Cortex of kidney (tissue), 1 donor: ENCODE measurements at places on chromosomes 3 and 15.

DNA sequence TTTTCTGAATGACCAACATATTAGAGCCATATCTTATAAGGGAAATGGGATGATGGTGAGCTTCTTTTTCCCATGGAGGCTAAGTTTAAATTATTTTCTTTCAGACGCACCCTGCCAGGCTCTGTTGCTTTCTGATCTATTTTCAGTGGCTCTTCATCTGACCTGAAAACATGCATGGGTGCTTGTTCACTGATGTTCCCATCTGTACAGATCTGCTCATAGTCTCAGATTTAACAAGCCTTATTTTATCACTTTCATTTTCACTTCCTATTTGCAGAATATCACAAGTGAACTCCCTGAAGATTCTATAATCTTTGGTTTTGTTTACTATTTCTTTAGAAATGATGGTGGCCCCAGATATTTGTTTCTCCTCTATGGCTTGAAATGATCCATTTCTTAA is 31.1 kb upstream of the SUCLG2 start:
- no peak for DNase-seq

- no peak for DNase-seq
Measured at GRCh38 chr15:31483053-31483985, 156.7 kb downstream of the KLF13 start.

DNA sequence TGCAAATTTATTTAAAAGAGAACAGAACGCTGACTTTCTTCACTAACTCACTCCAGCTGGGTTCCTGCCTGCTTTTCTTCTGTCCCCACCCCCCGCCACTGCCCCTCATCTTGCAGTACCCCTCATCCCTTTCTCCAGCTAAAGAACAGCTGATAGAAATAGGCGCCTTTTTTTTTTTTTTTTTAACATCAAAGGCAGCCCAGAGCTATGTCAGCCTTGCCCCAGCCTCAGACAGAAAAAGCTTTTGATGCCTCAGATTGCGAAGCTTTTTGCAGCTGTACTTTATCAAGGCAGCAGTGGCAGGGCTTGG is 1.8 kb downstream of the CADPS start:
- no peak for DNase-seq

GRCh38 chr3:43998836-43999727 is 242.6 kb upstream of the TOPAZ1 start:
- DNase-seq = no peak

DNA sequence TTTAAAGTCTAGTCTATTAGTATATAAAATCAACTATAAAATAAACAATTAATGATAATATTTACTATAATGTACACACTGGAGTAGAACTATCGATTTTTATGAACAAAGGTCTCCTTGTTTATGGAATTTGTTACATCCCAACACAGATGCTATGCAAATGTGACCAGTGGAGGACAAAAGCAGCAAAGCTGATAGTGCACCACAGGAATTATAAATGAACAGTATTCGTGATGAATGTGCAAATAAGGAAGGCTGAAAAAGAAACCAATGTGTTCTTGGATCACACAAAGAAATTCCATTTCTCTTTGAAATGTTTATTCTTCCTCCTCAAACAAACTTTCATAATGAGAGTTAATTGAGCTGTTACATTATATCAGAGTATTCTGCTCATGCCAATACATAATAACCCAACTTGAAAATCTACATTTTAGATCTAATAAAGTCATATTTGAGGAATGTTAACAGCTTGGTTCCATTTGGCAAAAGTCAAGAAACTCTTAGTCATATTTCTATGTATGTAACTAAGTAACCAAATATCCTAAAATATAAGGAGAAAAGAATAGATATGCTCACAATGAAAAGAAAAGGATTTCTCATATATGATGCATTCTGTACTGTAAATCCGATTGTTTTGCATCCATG is 79.3 kb downstream of the NEK10 start:
- DNase-seq = no peak

DNA sequence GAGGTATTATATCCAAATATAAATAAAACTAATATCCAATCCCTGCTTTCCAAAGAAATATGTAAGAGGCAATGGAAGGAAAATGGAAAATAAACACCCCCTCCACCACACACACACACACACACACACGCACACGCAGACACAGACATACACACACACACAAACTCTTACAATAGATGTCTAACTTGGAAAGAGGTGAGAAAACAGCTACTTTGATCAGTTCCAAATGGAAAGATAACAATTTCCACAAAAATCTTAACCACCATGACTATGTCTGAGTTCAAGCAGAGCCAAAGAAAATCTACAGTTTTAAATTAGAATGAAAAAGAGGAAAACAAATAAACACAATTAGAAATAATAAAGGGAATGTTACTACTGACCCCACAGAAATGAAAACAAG is 285.3 kb upstream of the TGFBR2 start:
- no peak for DNase-seq

DNA sequence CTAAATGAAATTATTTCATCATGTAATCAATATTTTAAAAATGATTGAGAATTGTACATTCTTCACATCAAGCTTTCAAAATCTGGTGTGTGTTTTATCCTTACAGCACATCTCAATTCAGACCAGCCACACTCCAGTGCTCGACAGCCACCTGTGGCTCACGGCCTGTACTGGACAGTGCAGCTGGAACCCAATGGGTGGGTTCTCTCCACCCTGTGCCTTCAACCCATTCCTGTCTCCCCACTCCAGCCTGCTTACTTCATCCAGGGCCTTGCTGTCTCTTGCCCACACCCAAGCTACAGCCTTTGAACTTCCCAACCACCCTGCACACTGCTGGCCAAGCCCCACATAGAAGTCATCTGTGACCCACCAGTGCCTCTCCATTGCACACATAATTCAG is 17.6 kb downstream of the CYP19A1 start:
- no peak for DNase-seq

DNA sequence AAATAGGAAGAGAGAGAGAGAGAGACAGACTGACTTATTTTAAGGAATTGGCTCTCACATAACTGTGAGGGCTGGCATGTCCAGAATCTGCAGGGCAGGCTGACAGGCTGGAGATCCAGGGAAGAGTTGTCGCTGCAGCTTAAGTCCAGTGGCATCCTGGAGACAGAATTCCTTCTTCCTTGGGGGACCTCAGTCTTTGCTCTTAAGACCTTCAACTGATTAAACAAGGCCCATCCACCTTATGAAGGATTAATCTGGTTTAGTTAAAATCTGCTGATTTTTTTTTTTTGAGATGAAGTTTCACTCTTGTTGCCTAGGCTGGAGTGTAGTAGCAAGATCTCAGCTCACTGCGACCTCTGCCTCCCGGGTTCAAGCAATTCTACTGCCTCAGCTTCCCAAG is 128.0 kb upstream of the ALDH1A3 start:
- DNase-seq = no peak

DNA sequence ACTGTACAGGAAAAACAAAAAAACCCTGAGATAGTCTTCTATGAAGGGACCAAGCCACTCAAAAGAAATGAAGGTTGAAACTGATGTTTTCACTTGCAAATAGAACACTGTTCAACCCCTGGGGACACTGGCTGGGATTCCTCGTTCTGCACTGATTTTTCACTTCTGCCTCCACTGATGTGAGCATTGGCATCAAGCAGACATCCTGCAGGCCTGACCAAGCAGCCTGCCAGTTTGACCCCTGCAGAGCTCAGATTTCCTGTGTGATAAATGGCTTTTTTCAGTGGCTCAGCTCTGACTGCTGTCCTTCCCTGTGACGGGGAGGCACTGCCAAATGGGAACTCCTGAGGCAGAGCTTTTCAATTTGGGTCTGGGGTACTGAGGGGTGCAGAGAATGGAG is 50.0 kb downstream of the RASGRP1 start:
- DNase-seq = no peak

DNA sequence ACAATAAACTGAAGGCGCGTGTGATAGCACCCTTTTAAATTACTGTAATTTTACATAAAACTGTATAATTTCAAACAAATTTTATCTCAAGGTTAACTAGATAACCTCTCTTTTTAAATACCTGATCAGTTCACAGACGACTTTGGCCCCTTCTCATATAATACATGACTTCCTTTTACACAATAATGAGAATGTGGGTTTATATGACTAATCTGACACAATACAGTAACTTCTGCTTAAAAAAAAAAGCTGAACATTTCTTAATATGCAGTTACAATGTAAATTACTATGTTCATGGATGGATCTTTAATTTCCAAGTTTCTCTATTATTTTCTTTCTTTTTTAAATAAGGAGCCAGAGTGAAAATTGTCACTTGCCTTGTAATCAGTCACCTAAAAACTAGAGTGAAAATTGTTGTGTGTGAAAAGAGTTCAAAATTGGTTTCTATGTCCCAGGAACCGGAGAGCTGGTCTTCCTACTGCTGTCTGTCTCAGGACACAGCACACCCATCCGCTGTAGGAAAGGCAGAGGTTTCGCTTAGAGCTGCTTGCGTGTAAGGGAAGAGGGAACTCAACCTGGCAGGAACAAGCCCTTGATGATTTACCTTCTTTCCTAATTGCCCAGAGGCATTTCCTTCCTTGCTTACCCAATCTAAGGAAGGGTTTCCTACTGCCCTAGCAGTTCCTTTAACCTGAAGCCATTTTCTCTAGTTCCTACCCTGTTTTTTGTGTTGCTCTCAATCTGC is 33.3 kb downstream of the PLD1 start:
- DNase-seq = no peak

GRCh38 chr3:82196645-82197044 is 435.2 kb upstream of the GBE1 start:
- no peak for DNase-seq

- no peak for DNase-seq
Measured at GRCh38 chr3:152828075-152828840, 6.7 kb upstream of the P2RY1 start.

DNA sequence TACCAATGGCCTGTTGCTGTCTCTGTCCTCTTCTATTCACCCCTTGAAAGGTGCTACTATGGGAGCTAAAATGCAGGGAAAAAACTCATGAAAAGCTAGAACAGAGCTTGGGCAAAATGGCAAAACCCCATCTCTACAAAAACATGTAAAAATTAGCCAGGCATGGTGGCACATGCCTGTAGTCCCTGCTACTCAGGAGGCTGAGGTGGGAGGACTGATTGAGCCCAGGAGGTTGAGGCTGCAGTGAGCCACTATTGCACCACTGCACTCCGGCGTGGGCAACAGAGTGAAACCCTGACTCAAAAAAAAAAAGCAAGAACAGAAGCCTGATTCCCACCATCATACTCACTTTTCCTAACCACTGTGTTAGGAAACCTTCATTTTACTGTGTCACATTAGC is 1.9 kb downstream of the MAP4 start:
- DNase-seq = no peak

DNA sequence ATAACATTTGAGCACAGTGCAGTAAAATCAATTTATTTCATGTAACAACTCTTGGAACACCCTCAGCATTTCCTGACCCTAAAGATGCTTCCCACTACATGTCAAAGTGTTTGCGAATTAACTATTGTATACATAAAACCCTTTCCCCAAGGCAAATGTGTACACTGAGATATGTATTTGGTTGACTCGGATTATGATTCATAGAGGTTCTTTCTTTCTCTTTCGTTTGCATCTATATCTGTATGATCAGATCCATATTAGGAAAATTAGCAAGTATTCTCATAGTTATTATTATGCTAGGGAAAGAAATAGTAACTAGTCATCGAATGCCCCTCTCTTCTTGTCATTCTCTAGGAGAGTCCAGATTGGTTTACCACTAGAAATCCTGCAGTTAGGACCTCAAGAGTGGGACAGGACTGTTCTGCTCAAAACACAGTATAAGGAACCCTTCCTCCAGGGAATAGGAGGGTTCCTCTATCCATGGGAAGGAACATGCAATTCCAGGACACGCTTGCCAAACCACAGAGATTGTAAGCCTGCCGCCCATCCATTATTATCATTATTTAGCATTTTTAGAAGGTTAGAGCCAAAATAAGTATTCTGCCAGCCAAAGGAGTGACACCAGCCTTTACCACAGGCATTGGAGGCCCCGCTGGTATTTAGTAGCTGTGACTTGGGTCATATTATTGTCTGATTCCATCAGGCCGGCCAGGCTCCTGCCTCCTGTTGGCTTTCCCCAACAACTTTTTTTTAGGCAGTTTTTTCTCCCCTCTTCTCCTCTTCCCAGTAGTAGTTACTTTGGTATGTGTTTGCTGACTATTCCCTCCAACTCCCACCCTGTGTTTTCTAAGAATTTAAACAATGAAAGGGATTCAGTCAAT is 100.7 kb downstream of the GALK2 start:
- no peak for DNase-seq

DNA sequence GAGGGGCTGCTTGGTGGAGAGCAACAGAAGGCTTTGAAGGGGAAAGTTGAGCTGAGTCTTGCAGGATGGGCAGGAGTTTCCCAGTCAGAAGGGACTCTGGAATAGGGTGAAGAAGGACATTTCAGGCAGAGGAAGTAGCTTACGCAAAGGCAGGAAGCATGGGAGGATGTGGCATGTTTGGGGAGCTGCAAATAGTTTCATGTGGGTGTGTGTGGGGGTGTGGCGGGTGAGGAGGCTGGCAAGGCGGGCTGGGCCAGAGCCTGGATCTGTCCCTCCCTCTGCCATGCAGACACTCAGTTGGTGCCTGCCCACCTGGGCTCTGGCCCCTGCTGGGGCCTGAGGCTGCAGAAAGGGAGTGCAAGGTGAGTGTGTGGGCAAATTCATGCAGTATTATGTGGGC is 10.4 kb downstream of the TEX264 start:
- no peak for DNase-seq

GRCh38 chr3:133361435-133361834 is 38.4 kb upstream of the BFSP2 start:
- no peak for DNase-seq

GRCh38 chr3:180246688-180247195 is 210.0 kb upstream of the PEX5L start:
- DNase-seq = no peak

DNA sequence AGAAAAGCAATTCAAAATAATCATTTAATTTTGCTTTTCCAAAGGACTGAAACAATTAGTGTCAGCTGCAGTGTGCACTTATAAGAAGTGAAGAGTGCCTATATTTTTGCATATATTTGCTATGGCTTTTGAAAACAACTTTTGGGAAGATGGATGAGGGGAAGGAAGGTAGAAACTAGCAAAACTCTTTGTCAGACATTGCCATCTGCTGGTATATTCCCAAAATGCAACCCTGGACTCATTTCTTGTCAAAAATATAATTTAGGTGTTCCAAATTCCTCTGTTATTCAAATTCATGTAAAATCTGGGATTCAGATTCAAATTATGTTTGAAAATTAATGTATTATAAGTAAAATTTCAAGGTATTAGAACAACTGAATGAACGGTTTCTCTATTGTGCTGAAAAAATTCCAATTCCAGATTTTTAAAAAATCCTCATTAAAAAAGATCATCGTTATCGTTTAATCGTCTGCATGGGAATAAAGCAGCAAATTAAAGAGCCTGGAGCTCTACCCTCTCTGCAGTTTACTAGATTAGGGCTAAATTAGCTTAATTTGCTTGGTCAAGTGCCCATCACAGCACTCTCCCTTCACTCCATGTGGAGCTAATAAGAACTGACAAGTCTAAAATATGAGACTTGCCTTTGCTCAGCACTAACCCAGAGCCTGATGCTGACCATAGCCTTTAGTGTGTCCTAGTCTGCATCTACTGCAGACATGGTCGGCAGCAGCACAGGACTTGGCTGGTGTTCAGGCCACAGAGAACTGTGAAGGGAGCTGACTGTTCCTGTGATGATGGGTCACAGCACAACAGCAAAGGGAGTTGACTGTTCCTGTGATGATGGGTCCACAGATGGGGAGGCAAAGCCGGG is 67.9 kb upstream of the MITF start:
- DNase-seq = no peak
